ENCODE measurements at places on chromosomes 7 and 10.

- no peak for DNase-seq
Observed at GRCh38 chr10:54559498-54559897, 241.5 kb downstream of the PCDH15 start.

DNA sequence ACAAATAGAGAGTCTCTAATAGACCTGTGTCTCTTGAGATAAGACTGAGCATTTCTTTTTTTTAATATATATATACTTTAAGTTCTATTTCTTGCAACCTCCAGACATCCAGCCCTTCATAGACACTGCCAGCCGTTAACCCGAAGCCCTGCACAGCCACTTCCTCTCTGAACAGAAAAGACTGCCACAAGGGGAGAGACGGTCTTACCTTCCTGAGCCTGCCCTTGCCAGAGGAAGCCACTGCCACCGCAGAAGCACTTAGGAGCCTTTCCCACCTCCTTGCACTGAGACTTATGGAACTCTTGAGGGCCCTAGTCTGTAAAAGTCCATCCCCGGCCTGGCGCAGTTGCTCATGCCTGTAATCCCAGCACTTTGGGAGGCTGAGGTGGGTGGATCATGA is 31.8 kb upstream of the PRSS1 start:
- DNase-seq = no peak

- DNase-seq = no peak
Observed at GRCh38 chr10:7507887-7508726, 97.3 kb upstream of the SFMBT2 start.

DNA sequence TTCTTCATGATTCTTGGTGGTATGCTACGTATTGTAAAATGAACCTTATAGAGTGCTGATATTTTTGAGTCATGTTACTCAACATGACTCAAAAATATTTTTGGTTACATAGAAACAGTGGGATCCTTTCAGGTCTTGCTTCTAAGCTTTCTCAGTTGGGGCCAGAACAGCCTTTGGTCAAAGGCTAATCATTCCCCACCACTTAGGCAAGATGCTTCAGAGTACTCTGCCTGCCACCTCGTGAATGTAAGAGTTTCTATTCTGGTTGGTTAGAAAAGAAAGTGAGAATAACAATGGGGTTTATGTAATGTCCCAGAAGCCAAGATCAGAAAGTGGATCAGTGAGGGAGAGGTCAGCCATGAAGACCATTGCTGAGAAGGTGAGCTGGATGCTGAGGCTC is 327.8 kb downstream of the TCERG1L start:
- DNase-seq = no peak

GRCh38 chr10:26960308-26960707 is 99.5 kb upstream of the ABI1 start:
- DNase-seq = no peak

DNA sequence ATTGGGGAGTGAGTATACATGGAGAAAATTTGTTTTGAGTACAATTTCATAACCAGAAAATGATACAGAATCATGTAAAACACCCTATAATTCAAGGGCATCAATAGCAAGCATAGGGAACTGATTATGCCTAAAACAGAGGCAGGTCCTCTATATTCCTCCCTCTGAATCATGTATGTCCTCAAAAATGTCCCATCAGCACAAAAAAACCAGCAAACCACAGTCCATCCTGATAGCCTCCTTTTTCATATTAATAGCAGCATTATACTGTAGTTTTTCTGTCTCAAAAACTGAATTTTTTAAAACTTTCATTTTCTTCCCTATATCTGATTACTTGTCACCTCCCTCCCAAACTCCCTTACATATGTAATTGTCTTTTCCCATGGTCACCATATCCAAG is 1057.3 kb downstream of the CNTNAP2 start:
- no peak for DNase-seq

GRCh38 chr7:45564485-45564884 is 9.7 kb upstream of the ADCY1 start:
- DNase-seq = peak; percentile 70

- DNase-seq = no peak
Observed at GRCh38 chr10:102791754-102792395, 45.3 kb downstream of the CYP17A1 start.

GRCh38 chr7:77913977-77914607 is 115.5 kb downstream of the PHTF2 start:
- no peak for DNase-seq

DNA sequence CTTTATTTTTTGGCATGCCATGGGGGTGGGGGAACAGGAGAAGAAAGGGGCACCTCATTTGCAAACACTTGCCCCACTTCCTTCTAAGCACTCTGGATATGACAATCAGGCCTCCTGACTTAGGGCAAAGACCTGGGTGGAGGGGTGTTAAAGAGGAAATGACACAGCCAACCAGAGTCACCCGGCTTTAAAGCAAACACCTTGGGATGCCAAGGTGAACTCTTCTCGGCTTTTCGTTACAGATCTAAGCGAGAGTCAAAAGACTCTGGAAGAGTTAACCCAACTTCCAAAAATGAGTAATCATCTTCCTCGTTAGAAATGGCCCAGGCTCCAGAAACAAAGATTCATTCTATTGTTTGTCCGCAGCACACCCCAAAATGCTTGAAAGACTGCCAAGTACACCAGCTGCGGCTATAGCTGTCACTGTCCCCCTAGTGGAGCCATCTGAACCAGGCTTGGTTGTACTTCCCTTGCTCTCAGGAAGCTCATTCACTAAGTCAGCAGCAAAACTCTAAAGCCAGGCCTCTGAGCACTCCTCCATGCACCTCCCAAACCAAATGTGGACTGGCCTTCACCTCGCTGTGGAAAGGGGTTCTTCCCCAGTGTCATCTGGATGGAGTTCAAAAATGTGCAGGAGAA is 24.8 kb downstream of the FAM53B start:
- DNase-seq = peak; percentile 94

DNA sequence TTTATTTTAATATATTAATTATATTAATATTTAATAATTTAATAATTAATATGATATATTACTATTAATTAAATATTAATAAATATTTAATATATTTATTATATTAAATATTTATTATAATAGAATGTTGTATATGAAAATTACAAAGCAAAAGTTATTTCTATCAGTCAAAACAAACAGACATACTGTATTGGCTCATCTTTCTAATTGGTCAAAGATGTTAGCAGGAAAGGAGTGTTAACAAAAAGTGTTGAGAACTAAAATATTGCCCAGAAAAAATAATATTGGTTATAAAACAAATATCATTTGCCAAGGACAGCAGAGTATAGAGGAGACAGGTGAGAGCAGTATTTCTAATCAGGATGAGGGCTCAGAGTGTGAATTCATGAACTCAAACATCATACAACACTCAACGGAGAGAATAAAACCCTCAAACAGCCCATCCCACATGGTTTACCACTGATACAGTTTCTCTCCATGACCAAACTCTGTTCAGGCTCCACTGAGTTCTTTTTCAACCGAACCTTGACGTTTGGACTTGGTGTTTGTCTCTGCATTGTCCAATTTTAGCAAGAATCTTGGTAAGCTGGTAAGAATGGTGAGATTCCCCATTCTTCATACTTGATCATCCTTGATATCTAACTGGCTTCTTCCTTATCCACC is 58.0 kb downstream of the TSPAN12 start:
- DNase-seq = no peak

- no peak for DNase-seq
Observed at GRCh38 chr7:136036336-136036735, 59.2 kb upstream of the MTPN start.

GRCh38 chr10:36087006-36088005 is 445.2 kb upstream of the FZD8 start:
- DNase-seq = no peak

GRCh38 chr7:50637725-50638643 is 72.8 kb upstream of the DDC start:
- DNase-seq = no peak

- no peak for DNase-seq
Observed at GRCh38 chr7:94875201-94875600, 32.2 kb upstream of the PPP1R9A start.

- DNase-seq = no peak
Observed at GRCh38 chr10:31962826-31963588, 34.4 kb upstream of the ARHGAP12 start.

DNA sequence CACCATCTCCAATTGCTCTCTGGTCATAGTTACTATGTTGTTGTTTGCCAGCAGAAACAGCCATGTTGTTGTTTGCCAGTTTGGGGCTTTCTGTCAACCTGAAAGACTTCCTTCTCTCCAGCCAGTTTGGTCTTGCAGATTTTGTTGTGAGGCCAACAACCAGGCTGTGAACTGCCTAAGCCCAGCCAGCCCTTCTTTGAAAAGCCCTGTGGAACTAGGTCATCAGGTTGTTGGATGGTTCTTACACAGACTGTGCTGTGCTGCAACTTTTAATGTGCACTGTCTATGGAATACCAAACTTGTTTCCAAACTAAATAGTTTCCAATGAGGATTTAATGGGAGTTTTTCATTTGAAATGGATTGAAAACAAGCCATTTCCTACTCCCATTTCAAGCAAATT is 592.7 kb upstream of the GALNT17 start:
- DNase-seq = peak; percentile 38

GRCh38 chr7:105963038-105963667 is at the start of gene CDHR3:
Gene CDHR3, plus strand, starts transcription at chr7:105963264. Its CDS starts 55 bp downstream, at chr7:105963319.
- DNase-seq = no peak

GRCh38 chr7:41928781-41929180 is 225.9 kb upstream of the INHBA start:
- DNase-seq = no peak

GRCh38 chr10:61904733-61905725 is 3.5 kb downstream of the ARID5B start:
- peak; percentile 71 for DNase-seq

- no peak for DNase-seq
Observed at GRCh38 chr7:117386110-117386706, 41.1 kb downstream of the ASZ1 start.

DNA sequence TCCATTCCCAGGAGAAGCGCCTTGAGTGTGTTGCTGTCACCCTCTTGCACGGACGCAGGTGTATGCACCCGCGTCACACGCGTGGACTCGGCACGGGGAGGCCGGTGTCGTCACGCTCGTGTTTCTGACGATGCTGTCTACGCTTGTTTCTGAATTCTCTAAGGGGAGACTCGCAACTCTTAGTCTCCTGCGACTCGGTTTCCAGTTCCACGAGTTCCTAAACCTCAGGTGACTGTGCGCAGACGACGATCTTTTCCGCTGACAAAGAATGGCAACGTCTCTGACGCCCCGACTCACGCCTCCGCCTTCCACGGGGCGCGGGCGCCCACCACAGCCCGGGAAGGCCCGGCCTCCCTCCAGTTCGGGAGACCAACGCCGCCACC is 579 bp downstream of the IDI1 start:
- DNase-seq = no peak

- DNase-seq = no peak
Observed at GRCh38 chr10:50417486-50417885, 166.2 kb upstream of the ASAH2 start.

- DNase-seq = no peak
Observed at GRCh38 chr10:109205929-109206585, 717.3 kb downstream of the XPNPEP1 start.

DNA sequence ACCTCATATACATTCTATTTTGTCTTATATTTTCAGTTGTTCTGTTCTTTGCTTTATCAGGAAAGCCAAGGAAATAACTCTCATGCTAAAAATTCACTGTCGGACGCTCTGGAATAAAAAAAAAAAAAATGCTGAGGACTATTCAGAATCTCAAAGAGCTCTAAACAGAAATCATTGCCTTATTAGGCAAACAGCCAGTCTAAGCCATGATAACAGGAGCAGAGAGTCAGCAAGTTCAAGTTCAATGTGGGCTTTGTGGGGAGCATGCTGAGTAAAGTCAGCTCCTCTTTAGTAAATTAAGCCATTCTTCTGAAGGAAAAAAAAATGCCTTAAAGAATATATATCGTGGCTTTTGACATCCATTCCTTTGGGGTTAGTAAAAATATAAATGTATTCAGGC is 13.6 kb upstream of the FAM13C start:
- peak; percentile 58 for DNase-seq

DNA sequence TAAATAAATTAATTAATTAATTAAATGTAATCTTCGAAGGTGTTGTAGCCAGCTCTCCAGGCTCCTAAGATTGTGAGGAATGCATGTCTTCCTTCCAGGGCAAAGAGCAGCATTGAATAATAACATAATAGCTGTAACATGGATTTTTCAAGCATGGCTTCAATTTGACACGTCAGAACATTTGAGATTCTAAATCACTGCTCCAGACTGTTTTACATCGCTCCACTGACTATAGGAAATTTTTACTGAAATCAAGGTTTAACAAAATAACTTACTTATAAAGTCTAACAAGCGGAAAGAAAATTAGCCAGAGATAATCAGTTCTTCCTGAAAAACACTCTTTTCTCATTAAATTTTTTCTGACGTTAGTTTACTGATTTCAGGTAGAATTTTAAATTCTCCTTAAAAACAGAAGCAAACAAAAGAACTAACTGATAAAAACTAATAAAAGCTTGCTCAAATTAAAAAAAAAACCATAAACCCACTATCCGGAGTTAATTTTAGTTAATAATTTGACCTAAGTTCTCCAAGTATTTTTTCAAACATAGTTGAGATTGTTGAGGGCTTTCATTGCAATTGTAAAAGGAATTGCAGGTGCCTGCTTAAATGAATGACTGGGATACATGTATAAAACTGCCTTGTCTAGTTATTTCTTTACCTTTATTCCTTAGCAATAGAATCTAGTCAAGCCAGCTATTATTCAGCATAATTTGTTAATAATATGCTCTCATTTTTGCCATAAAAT is 51.2 kb upstream of the SGCE start:
- no peak for DNase-seq

DNA sequence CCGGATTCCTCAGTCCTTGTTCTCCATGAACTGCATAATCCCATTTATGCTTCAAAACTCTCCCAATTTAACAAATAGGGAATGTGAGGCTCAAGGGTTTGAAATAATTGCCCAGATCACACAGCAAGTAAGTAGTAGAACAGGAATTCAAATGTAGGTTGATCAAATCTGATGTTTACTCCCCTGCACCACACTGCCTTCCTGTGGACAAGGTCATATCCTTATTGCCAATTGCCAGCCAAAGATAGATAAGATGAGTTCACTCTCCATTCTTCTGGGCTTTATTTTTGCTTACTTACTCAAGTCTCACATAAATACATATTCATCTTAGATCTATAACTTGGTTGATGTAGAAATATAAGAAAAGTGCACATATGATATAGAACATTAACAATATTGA is 435.2 kb upstream of the ETV1 start:
- DNase-seq = no peak

GRCh38 chr7:149729983-149730801 is 43.2 kb downstream of the ZNF467 start:
- DNase-seq = no peak

DNA sequence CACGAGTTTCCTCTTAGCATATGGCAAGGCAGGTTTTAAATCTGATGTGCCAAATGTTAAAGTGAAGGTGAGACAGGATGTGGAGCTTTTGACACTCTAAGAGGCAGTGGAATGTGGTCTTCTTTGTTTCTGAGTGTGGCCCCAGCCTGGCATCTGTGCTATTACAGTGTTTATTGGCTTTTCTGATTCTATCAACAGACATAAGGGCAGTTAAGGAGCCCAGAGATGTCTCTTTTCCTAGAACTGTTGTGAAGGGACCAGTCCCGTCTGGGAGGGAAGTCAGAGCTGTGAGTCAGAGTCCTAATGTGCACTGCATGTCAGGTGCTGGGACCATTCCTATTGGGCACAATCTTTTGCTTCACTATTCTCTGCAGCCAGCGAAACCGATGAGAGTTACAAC is 32.5 kb downstream of the TRUB1 start:
- no peak for DNase-seq
